ENCODE measurements at places on chromosomes 4 and X.

DNA sequence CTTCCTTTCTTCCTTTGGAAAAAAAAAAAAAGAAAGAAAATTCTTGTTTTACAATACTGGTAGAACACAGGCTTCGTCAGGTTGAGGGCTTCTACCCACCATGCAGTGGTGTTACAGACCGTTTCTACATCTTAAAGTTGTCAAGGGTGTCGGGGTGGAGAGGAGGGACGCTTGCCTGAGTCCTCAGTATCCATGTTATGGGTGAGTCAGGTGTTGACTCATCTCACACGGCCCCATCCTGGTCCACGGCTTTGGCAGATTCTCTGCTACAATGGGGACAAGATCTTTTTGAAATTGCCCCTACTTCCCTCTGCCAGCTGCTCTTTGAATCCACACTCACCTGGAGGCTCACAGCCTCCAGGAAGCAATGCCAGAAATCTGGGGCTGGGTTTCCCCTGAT, 310.3 kb upstream of the ZFP42 start:
- no peak for DNase-seq

DNA sequence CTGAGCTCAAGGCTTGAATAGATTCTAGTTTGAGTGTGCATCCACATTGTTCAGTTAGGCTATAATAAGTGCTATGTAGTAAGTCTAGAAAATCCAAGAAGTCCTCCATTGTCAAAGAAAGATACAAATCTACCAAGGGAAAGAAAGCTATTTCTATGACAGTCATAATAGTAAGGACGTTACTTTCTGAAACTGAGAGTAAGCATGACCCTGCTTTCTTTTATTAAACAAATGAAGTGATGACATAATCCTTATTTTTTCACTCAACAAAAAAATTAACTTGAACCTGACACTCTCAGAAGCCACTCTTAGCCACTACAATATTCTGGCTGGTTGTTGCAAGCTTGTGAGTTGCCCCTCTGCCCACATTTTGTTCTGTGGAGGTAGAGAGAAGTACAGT, 33.8 kb upstream of the AMELX start:
- no peak for DNase-seq

GRCh38 chr4:84403656-84404055, 95.4 kb downstream of the NKX6-1 start:
- no peak for DNase-seq

GRCh38 chr4:37734989-37735388, 48.8 kb upstream of the RELL1 start:
- DNase-seq: no peak

DNA sequence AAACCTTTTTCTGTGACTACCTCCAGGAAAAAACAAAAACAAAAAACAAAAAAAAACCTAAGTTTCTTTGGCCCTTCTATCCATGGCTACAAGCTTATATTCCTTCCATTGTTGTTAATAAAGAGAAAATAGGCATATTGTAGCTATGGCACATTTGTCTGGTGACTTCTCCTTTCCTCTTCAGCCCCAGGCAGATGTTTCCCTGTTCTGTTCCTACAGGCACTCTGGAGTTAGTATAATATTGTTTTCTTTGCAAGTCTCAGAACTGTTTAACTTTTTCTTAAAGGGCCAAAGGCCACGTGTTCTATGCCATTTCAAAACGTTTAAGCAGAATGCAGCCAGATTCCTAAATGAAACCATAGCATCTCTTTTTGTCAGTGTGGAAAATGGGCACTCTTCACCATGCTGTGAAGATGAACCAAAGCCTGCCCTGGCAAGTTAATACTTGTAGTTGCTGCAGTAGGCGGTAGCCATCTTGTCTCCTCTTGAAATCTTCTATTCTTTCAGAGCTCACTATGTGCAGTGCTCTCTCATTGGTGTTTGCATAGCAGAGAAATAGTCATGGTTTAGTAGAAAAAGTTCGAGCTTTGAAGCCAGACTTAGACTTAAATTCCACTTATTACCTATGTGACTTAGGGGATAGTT, 44.8 kb upstream of the MTMR1 start:
- no peak for DNase-seq

- no peak for DNase-seq
These were observed 10.9 kb downstream of the SMARCA1 start for GRCh38 chrX:129512409-129512808.

- no peak for DNase-seq
These were observed 49.5 kb upstream of the HELT start for GRCh38 chr4:184968784-184969201.

DNA sequence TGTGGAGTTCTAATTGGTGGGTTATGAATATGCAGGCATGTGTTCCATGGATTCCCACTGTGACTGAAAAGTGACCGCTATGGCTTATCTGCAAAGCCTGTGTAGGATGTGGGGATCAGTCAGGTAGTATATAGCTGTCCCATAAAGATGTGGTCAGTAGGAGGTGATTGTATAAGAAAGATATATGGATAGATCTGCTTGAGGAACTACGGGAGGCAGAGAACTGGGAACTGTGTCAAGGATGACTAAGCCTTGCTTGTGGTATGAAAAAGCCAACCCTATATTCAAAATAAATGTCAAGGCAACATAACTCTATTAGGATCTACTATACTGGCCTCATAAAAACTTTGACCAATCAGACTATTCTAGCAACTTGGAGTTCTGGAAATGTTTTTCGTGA, 185.2 kb downstream of the KLHL4 start:
- DNase-seq: no peak

DNA sequence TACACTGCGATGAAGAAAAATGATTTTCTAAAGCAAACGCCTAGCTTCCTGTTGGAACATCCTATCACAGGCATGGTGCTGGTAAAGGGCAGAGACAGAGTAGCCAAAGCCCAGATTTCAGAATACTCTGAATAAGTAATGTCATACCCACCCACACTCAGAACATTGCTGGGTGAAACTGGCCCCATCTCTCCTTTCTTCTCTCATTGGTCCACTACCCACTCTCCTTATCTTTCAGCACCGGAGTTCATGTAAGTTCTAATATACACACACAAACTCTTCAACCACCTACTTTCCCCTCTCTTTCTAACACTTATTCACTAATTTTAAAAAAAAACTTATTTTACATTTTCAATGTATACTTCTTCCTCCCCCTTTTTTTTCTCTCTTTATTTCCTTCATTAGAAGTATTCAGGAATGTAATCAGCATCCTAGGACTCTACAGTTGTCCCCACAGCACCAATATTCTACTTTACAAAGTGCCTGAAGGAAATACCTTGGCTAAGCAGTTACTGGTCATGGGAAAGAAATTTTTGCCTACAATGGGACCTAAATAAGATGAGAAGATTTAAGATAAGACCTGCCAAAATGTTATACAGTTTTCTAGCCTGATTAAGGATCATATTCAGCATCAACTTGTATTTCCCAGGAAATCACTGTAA, 63.0 kb downstream of the SEC24D start:
- DNase-seq: no peak

GRCh38 chrX:23989689-23990088, 37.3 kb downstream of the KLHL15 start:
- no peak for DNase-seq

GRCh38 chr4:35950442-35950841, 293.9 kb downstream of the ARAP2 start:
- no peak for DNase-seq

DNA sequence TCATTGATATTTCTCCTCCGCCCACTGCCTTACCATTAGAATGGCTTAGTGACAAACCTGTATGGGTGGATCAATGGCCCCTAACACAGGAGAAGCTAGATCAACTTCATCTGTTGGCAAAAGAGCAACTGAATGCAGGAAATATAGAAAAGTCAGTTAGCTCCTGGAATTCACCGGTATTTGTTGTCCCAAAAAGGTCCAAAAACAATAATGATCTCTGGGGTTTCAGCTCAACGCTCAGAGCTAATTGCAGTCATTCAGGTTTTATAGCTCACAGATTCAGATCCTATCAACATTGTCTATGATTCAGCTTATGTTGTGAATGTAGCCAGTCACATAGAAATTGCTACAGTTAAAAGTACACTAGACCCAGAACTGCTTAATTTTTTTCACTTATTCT, 124.0 kb upstream of the ZCCHC13 start:
- no peak for DNase-seq

DNA sequence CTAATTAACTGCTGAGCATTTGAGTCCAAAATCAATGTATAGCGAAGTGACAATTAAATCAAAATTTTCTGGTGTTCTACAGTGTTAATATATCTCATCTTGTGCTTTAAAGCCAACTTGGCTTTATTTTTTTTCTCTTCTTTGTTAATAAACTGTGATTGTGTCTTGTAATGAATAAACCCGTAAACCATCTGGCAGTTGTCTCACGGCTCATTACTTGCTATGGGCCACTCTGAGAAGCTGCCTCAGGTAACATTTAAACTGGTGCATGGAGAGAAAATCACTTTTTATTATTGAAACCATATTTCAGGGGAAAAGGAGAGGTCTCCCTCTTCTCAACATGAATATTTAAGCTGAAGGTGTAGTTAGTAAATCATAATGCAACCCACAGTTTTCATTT, 694.0 kb downstream of the KCTD8 start:
- no peak for DNase-seq

GRCh38 chr4:16483540-16483939, 257.3 kb upstream of the TAPT1 start:
- no peak for DNase-seq

GRCh38 chr4:67593741-67594175, 35.2 kb downstream of the STAP1 start:
- no peak for DNase-seq

- no peak for DNase-seq
These were observed 180.7 kb downstream of the CRLF2 start for GRCh38 chrX:1031521-1032430.

GRCh38 chr4:142354794-142355420, 491.2 kb downstream of the INPP4B start:
- DNase-seq: no peak

- DNase-seq: no peak
These were observed 20.4 kb downstream of the ADGRL3 start for GRCh38 chr4:61220556-61220955.

- DNase-seq: no peak
These were observed 294.3 kb downstream of the GUCY2F start for GRCh38 chrX:109187473-109188168.

GRCh38 chrX:43615660-43616059, 40.4 kb upstream of the MAOA start:
- no peak for DNase-seq

- DNase-seq: no peak
These were observed 790.4 kb upstream of the GALNTL6 start for GRCh38 chr4:171022824-171023230.

- no peak for DNase-seq
These were observed 1901.3 kb upstream of the TENM3 start for GRCh38 chr4:180341926-180342325.

DNA sequence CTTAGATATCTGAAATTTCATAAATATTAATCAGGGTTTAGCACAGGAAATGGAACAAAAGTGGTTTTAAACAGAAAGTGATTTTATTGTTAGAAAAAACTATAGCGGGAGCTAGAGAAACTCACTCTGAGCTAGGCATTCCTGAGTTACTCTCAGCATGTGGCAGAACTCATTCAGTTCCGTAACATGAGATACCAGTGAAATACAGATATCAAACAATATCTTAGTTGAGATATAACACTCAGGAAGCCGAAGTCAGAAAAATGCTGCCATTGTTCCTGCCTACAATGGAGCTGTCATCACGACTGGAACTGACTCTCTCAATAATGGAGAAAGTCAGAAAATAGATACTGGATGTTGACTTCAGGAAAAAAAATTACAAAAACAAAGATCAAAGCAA, 1428.7 kb downstream of the PCDH18 start:
- DNase-seq: no peak

DNA sequence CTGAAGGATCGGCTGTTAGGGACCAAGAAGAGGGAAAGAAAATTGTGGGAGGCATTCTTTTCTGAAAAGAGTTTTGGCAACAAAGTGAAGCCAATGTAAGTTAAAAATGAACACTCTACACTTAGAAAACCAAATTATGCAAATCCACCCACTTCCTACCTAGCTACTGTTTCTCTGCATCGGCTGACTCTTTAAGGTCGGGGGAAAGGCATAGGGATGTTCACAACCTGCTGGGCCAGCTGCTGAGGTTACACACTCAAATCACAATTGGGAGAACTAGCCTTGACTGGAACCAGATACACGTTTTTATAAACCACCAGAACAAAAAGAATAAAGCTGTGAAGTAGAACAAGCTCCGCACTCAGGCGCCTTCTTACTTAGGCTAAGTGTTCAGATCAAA, 165.7 kb downstream of the LDB2 start:
- no peak for DNase-seq

- DNase-seq: no peak
These were observed 7.6 kb upstream of the CXCL5 start for GRCh38 chr4:74006009-74006476.

GRCh38 chrX:123087326-123087725, 96.8 kb upstream of the GRIA3 start:
- DNase-seq: no peak

DNA sequence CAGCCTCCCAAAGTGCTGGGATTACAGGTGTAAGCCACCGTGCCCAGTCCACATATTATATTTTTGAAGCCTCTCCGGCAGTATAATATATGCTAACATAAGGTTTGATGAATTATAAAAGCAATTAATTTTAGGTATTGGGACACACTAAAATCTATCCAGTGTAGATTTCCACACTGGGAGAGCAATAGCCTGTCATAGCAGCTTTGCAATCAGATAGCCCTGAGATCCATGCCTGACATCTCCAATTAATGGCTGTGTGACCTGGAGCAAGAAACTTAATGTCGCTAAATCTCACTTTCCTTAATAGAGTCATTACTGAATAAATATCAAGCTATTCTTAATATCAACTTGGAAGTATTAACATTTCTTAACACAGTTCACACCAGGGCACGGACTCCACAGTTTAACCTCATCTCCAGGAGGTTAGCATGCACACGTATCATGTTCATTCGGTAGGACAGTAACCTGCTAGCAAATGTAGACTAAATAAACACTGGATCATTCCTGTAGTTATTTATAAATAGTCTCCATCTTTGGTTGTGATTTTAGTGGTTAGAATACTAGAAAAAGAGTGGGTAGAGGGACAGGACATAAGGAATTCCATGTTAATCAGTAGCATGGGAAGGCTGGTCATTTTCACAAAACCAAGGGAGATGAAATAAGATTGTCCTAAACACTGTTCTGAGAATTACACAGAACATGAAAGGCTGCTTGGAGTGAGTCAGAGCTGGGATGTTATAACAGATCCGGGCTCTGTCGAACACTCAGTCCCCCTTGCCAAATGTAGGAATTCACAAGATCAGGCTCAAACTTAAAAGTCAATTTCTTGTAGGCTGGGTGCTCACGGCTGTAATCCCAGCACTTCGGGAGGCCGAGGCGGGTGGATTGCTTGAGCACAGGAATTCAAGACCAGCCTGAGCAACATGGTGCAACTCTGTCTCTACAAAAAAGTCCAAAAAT, 254.7 kb downstream of the PALLD start:
- no peak for DNase-seq

DNA sequence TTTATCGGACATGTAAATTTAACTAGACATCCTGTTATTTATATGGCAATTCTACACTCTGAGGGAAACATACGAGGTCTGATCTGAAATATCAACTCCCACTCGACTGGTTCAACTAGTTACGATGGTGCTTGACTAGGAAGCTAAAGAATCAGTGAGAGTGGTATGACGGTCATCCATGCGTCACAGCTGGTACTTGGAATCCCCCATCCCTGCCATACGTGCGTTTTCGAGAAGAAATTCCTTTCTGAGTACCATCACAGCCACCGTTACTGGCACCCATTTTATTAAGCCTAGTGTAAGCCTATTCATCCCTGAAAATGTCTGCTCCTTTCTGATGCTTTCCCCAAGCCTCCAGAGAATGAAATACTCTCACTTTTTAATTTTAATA, 695 bp upstream of the PIGA start:
- no peak for DNase-seq

GRCh38 chr4:34289489-34289888, 1954.8 kb downstream of the ARAP2 start:
- no peak for DNase-seq

Measured in left forelimb (tissue), 1 donor.